ENCODE measurements at places on chromosomes 5 and 9.

DNA sequence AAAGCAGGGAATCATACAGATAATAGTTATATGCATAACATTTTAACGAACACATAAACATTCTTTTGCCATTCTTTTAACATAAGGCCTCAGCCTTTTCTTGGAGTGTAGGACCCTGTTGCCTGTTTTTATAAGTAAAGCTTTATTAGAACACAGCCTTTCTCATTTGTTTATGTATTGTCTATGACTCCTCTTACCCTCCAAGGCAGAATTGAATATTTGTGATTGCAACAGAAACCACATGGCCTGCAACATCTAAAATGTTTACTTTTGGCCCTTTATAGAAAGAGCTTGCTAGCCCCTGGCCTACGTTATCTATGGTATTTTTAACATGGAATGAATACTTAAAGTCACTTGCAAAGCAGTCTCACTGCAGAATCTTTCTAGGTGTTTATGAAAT lies 2.6 kb downstream of the SLC31A1 start:
- no peak for DNase-seq

- DNase-seq: no peak
Observed at GRCh38 chr9:125484350-125485282, 222.4 kb downstream of the MAPKAP1 start.

DNA sequence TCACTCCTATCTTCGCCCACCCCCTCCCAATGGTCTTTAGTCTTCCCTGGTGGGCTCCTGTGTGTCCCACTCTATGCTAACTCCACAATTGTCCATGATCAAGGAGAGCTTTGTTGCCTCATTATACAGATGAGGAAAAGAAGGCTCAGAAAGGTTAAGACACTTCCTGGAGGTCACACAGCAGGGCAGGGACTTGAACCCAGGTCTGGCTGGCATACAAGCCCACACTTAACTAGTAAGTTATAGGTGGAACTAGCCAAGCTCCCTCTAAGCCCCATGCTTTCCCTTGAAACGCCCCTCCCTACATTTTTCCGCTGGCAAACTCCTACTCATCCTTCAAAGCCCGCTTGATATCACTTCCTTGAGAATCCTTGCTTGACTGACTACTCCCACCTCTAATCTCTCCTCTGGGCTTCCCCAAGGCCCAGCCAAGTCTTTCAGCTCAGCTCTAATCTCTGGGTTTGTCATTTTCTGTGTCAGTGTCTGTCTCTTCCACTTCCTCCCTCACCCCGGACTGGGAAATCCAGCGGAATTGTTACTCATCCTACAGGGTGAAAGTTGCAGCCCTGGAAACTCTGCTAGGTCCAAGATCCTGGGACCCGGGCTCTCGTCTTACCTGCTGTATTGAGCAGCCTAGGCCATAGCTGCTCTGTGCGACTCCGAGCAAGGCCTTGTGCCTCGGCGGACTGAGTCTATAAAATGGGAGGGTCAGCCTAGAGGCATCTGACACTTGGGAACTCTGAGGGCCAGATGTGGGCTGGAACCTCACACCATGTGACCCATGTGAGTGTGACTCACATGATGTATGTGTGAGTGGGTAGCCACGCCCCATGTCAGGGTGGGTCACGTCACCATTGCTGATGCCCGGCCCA lies 144.5 kb downstream of the GAPVD1 start:
- peak; percentile 15 for DNase-seq

DNA sequence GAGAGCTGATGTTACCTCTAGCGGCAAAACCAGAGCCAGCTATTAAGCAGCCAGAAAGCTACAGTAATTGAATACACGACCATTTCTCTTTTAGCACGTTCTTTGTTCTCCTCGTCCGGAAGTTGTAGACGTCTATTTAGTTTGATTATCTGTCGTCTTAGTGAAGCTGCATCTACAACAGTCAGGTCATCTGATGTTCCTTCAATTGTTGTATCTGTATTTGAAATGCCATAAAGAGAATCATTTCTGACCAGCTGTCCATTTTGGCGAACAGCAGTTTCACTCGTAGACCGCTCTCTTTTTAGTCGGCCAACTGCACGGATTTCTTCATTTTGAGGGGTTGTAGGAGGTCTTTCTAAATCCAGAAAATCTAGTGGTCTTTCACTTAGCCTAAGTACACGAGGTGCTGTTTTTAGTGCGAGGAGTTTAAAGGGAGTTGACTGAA lies 12.6 kb downstream of the PDE6A start:
- DNase-seq: no peak

DNA sequence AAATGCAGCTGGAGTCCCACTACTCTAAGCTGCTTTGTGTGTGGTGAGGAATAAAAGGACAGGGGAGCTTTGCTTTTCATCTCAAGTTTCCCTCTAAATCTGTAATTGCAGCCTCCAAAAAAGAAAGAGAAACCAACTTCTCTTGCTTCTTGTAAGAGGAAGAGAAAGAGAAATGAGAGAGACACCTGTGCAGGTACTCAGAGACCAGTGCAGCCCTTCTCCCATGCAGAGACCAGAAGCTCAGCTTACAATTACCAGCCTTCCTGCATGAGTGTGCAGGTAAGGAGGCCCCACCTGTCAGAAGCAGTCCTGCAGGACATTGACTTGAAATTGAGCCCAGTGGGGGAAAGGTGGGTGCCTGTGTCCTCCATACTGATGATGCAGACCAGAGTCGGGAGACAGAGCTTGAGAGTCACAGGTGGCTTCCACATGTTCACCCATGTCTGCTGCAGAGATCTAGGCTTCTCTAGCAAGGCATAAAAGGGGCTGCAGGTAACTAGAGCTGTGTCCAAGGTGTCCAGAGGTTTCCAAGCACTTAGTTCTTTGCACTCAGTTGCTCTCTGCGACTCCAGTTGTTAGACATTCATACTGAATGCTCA lies 15.3 kb upstream of the MED10 start:
- DNase-seq: peak; percentile 2

DNA sequence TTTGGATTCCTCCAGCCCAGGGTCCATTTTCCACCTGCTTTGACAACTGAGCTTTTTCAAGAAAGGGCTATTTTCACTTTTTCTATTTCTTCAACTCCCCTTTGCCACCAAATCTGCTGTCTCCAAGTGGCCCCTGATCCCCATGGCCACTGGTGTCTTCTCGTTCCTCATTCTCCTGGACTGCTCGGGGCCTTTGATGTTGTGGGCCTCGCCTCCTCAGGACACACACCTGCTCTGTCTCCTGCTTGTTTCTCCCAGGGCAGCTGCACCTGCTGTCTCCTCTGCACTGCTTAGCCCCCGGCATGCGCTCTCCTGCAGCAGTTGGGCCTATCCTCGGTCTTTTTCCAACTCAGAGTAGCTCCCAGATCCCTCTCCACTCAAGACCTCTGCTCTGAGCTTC lies 16.3 kb upstream of the NANS start:
- DNase-seq: no peak

- no peak for DNase-seq
Observed at GRCh38 chr9:118449554-118449953, 745.4 kb downstream of the TLR4 start.

GRCh38 chr5:157387683-157388093 lies 72.3 kb upstream of the NIPAL4 start:
- no peak for DNase-seq

GRCh38 chr5:167598166-167598565 lies 693.3 kb upstream of the WWC1 start:
- no peak for DNase-seq

- DNase-seq: no peak
Observed at GRCh38 chr9:125797930-125798329, 50.8 kb downstream of the PBX3 start.

- DNase-seq: no peak
Observed at GRCh38 chr5:11588803-11589202, 315.4 kb downstream of the CTNND2 start.

Measured in OCI-M1 (cell line).